Globus pallidus (tissue), 1 donor: ENCODE measurements at places on chromosomes 11 and 22.

- DNase-seq = no peak
These were observed 26.7 kb downstream of the QSER1 start for GRCh38 chr11:32919338-32919737.

GRCh38 chr22:43823911-43824665 is 12.0 kb upstream of the EFCAB6 start:
- no peak for DNase-seq

DNA sequence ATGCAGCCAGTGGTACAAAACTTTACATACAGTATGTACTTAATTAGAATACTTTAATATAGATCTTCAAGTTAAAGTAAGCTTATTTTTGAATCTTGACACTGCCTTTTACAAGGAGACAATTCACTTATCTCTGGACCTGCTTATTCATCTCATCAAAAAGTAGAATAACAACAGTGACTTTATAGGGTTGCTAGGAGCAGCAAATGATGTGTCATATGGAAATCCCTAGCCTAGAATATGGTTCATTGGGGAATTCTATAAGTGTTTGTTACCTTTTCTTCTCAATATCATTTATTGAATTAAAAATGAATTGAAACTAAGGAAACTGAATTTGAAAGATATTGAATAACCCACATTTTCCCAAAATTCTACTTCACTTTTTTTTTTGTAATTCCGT is 45.0 kb upstream of the FIBIN start:
- no peak for DNase-seq

GRCh38 chr11:66190786-66191185 is 77.7 kb upstream of the RAB1B start:
- no peak for DNase-seq

- DNase-seq = no peak
These were observed 184.7 kb downstream of the FAT3 start for GRCh38 chr11:92409355-92409754.

DNA sequence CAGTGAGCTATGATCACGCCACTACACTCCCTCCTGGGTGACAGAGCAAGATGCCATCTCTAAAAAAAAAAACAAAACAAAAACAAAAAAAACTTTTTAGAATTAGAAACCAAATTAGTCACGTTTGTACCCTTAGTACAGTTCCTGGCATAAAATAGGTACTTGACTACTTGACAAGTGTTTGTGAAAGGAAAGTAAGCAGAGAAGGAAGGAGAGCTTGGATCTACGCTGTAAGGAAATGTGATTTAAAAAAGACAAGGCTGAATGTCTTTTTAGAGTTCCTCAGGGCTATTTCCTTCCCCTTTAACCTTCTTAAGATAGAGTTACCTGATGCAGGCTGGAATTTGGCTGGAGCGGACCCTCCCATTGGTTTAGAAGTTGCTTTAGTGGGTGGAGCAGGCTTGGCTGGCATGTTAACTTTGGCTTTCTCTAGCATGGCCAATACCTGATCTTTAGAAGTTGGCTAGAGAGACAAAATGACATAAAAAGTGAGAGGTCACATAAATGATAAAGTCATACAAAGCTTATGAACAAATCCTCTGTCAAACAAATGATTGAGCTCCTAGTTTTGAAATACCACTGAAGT is 50.7 kb downstream of the F2 start:
- DNase-seq = no peak

GRCh38 chr22:45970705-45971407 is 6.1 kb downstream of the WNT7B start:
- no peak for DNase-seq

DNA sequence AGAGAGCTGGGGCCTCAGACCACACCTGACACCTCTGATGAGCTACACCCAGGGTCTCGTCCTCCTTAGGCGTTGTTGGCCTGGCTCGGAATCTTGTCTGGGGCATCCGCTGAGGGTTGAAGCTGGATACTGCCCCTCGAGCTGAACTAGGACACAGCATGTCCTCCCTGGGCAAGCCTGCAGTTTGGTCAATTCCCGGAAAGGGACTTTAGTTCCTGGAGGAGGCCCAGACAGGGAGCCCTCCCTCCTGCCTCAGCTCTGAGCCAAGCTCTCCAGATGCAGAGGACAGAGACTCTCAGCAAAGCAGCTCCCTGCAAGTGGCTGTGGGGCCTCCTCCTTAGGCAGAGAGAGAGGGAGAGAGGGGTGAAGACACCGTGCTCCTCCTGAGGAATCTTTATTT is 4.9 kb downstream of the APOL3 start:
- DNase-seq = peak; percentile 34

GRCh38 chr11:44750551-44751465 is 24.0 kb downstream of the TSPAN18 start:
- DNase-seq = no peak

- peak; percentile 85 for DNase-seq
These were observed 26.5 kb downstream of the MYO7A start for GRCh38 chr11:77154381-77155081.

- no peak for DNase-seq
These were observed 1.5 kb downstream of the RPS6KA4 start for GRCh38 chr11:64360448-64360921.

- DNase-seq = peak; percentile 15
These were observed 55.2 kb downstream of the PANX1 start for GRCh38 chr11:94183886-94184264.

DNA sequence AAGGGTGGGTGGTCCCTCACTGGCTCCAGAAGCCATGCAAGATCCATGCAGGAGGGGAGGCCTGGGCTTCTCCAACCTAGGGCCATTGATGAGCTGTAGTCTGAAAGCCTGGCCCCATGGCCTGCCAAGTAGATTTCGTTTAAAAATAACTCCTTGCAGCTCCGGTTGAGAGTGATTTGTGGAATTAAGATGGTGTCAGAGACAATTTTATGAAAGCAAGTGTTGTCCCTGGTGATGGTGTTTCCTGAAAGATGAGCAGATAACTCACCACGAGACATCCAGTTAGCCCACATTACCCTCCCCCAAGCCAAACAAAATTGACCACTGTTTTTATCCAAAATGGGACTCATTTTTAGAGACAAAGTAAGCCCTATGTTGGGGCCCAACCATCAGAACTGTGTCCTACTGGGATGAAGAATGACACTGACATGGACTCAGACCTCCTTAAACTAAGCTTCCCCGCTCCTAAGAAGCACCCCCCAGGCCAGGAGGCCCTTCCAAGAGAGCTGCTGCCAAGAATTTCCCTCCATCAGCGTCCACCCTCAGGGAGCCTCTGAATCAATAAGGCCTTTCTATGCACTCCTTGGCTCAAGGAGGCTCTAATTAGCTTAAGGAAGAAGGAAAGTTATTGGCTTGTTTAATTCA is 174.2 kb upstream of the NCAM1 start:
- no peak for DNase-seq

DNA sequence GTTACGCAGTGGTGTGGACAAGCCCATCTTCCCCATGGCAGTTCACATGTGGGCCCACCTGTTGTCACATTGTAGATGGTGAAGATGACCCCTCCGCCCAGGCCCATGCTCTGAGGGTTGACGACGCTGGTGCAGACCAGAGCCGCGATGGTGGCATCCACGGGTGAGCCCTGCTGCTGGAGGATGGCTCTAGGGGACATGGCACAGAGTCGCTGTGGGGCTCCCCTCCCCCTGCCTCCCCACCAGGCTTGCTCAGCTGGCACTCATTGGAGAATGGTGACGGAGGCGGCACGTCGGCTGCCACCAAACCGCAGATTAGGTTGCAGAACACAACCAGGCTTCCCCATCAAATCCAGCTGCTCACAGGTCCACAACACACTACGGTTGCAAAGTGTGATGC is 11.1 kb downstream of the GGT5 start:
- no peak for DNase-seq

DNA sequence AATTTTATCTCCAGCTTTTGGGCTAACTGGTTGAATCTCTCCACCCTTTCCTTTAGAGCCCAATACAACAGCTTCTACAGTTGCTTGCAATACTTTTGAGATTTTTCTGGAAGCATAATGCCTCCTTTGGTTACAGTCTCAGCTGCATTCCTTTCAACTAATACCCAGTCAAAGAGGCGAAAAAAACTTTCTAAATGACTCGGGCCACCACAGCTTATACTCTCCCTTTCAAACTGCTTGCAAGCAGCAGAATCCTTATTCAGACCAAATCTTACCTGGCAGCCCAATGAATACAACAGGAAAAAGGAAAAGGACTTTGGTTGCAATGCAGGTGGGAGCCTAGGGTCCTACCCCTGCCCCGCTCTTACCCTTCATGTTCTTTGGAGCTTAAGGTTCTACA is 15.8 kb downstream of the JAML start:
- DNase-seq = no peak

DNA sequence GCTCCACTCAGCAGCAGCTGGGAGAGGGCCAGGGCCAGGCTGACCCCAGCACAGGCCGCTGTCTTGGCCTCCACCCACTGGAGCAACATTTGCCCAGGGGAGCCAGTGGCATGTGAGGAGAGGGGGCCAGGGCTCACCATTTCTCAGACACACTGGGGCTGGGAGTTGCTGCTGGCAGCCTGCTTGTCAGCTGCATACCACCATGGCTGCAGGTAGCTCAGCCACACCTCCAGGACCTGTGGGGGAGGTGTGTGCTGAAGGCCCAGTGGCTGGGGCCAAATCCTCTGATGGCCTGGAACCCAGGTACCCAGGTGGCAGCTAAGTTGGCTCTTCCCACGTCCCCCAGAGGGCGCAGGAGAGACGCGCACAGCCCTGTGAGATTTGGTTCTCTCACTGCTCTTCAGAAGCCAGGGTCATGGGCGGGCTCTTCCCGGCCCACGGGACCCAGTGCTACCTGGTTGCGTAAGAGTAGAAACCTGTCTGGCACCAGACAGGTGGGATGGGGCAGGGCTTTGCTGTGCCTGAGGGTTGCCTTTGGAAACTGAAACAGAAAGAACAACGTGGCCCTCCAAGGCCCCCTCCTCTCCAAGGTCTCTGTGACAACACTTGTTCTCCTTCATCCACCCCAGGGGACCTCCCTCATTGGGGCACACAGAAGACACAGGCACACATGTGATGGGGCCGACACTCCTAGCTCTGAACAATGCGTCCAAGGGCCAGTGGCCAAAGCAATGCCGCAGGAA is 98.8 kb downstream of the MED15 start:
- DNase-seq = peak; percentile 31

DNA sequence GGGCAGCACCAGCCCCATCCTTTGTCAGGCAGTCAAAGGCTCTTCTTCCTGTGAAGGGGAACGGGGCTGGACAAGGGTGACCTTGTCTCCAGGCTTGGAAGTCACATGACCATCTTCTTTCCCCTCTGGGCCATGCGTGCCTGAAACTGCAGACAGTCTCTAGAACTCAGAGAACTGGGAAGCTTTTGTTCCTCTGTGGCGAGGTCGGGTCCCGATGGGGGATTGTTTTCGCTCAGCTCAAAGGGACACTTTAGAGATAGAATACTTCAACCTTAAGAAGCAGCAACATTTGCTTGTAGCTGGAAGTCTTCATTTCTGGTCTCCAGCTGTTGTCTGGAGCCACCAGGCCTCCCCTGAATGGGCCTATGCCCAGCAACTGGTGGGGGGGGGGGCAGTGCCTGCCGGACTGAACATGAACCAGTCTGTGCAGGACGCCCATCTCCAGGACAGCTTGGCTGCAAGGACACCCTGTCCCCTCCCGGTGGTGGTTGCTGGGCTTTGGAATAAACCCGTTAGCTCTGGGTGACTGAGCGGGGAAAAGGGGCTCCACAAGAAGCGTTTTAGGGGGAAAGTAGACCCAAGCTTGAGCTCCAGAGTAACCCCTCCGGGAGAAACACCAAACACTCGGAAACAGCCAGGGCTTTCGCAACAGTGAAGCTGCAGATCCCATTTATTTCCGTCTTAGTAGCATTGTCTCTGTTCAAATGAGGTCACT is 55.7 kb upstream of the EMID1 start:
- peak; percentile 82 for DNase-seq

DNA sequence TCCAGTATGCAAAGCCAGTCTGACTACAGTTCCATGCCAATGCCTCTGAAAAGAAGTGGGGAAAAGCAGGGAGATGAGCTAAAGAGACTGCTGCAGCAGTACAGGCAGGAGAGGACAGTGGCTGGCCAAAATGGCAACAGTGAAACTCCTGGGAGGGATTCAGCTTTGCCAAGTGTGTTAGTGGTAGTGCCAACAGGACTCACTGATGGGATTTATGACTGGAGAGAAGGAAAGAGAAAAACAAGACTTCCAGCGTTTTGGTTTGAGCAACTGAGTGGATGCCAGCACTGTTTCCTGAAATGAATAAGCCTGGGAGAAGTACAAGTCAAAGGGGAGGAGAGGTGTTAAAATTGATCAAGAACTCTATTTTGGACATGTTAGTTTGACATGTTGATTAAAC is 80.9 kb downstream of the PLEKHA7 start:
- no peak for DNase-seq

DNA sequence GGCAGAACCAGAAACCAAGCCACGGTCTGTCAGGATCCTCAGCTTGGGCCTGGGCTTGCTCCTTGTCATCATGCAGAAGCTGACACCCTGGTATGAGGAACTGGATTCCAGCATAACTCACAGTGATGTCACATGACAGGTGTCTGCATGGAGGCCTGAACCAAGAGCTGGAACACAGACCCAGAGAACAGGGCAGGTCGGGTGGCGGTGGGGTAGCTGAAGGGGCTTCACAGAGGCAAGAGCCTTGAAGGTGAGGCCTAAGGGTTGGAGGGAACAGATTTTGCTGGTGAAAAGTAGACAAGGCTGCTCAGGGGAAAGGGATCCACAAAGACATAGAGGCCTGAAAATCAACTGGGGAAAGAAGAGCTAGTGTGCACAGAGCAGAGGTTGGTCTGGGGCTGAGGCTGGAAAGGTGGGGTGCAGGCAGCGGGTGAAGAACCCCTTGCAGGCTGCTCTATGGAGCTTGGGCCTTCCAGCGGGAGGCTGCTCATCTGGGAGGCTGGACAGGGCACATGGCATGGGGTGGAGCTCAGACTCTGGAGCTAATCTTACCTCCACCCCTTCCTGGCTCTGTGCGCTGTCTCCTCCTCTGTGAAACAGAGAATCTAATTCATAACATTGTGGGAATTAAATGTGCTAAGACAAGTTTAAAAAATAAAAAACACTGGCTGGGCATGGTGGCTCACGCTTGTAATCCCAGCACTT is 18.4 kb upstream of the RPS3 start:
- DNase-seq = peak; percentile 25

DNA sequence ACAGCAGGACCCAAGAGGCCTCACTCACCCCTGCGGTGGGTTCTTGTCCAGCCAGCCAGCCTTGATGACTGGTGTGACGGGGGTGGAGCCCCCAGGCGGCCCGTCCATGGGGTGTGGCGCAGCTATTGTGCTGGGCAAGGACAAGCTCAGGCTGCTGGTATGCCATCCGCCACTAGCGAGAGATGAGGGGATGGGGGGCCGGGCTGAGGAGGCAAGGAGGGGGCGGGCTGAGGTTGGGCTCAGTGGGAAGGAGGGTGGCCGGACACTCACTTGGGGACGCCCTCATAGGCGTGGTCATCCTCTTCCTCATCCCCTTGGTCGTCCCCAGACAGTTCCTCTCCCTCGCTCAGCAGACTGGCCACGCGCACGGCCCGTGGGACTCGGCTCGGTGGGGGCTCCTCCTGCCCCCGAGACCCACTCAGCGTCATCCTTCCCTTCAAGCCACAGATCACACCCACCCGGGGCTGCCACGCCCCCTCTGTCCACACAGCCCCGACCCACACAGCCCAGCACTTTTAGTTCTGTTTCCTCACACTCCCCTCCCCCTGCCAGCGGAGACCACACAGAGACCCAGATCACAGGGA is 38.0 kb upstream of the PDE2A start:
- DNase-seq = peak; percentile 69

GRCh38 chr11:36672815-36673450 is 74.9 kb upstream of the RAG2 start:
- peak; percentile 39 for DNase-seq
